Osteoblast (primary cell): ENCODE measurements at places on chromosomes 1 and 21. TPM values are rescaled to one million over a fixed set of nuclear protein-coding genes. Genes with fewer than 3 reads are reported as not detected.

GRCh38 chr1:44808938-44809917, 905 bp downstream of the BTBD19 start:
- DNase-seq = peak; percentile 94

DNA sequence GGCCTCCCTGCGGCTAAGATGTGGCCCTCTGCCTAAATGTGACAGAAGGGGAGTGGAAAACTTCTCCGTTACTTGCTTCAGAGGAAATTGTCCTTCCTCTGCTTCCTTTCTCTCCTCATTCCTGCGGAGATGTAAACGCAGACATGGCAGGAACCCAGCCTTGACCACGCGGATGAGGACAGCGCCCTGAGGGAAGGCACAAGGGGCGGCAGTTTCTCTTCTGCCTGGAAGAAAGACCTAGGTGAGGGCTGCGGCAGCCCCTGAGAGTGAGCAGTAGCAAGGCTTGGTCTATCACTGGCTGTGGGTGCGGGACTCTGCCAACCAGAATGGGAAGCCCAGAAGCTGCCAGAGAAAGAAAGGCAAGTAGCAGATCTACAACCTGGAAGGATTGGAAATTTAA, 14.0 kb upstream of the CTPS1 start:
- DNase-seq = no peak

- no peak for DNase-seq
Measured at GRCh38 chr1:56803561-56804156, 15.5 kb downstream of the FYB2 start.

DNA sequence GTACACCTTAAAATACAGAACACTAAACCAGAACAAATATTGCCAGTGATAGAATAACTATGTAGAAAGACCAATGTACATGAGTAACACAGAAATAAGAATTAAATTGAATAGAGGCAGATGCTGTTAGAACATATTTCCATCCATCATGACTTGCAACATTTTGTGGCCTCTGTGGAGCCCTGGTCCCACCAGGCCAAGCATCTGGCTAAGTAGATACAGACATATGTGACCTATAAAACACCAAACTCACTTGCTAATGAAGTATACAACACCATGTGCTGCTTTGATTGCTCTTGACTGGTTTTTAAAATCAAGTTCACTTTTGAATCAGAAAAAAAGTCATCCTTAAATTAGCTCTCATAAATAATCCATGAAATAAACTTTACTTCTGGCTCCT, 20.5 kb downstream of the SLC19A2 start:
- no peak for DNase-seq

Gene F5
- not detected in 2 replicates for total RNA-seq

Gene CATSPER4
- not detected in 2 replicates for total RNA-seq

Gene TTC39A
- 0.72 and 0.88 TPM in 2 replicates for total RNA-seq

Gene RHBG
- total RNA-seq = not detected in 2 replicates

Gene RRP1
- total RNA-seq = 16.5 and 18.5 TPM in 2 replicates
